ENCODE measurements at places on chromosomes 7 and 10.
A peak's percentile ranks its signal among the peaks of the same experiment; 100 is the strongest.

DNA sequence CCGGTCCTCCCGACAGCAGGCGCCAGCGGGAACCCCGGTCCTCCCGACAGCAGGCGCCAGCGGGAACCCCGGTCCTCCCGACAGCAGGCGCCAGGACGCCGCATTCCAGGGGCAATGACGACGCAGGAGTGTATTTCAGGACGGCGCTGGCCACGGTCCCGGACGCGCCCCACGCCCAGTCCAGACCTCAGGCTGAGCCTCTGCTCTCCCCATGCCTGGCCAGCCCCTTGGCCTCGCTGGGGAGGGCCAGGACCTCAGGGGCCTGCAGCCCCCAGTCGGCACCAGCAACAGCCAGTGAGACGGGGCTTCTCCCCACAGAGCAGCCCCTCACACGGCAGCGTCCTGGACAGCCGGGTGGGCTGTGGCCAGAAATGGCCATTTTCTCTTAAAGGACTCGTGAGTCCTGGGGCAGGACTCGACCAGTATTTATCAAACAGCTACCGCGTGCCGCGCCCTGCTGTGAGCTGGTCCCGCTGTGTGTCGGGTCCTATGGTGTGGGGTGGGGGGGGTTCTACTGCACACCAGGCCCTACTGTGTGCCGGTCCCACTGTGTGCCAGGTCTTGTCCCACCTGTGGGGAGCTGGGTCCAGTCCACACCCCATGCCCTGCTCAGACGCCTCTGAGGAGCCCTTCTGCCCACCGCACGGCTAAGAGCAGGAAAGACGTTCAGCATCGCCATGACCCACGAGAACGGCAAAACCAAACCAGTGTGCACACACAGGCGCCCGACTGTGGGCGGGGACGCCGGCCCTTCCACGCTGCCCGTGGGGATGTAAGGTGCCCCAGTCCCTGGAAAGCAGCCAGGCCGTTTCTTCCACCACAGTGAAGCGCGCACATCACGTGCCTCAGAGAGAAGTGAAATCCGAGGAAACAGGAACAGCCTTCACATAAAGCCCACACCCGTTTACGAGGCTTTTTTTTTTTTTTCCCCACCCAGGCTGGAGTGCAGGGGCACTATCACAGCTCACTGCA is 33.3 kb downstream of the GET4 start:
- peak; percentile 79 for DNase-seq

GRCh38 chr7:1939434-1940401 is 269.6 kb downstream of the ELFN1 start:
- no peak for DNase-seq

GRCh38 chr7:112638675-112639400 is 151.4 kb downstream of the TMEM168 start:
- no peak for DNase-seq

DNA sequence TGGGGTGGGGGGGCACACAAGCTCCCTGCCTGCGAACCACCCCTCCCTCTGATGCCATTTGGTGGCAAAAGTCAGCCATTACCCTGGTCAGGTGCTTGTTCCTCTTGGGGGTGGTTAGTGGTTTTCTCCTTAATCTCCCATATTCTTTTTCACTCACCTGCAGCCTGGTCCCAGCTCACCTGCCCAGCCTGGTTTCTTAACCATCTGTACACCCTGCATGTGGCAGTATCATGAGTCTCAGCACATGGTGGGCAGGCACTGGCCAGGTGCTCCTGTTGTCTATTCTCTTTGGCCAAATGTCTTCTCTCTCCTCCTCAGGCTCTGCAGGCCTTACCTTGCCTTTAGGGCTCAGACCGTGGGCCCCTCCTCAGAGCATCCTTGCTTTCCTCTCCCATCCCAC is 30.5 kb downstream of the OGDH start:
- DNase-seq: no peak

GRCh38 chr7:24602860-24603456 is 29.7 kb downstream of the PALS2 start:
- no peak for DNase-seq

- DNase-seq: no peak
These were observed 14.9 kb downstream of the AFAP1L2 start for GRCh38 chr10:114389426-114389825.

DNA sequence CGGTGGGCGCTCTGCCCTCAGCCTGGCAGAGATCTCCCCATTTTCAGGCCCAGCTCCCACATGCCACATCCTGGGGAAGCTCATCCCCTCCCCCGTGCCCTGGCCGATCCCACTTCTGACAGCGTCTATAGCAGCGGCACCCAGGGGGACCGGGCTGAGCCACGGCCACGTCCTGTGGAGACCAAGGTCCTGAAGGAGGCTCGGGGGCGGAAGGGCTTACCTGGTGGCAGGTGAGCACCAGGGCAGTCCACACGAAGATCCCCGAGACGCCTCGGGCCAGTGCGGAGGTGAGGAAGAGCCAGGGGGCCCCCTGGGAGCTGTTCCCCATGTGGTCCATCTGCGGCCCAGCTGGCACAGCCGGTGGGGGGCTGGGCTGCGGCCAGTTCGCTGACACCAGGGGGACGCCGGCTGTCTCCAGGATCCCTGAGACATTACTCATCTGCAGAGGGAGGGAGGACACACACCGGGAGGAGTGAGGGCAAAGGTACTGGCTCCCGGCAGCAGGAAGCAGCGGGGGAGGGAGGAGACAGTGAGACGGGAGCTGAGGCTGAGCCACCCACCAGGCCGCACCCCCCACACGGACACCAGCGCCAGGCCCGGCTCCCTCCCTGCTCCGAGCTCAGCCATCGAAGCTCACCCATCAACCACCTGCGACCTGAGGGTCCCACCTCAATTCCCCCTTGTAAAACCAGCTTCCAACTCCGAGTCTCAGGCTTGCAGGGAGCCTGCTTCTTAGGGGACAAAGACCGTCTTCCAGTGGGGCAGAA is 776 bp downstream of the TMEM184A start:
- peak; percentile 99 for DNase-seq

- no peak for DNase-seq
These were observed 57.9 kb upstream of the FAM133B start for GRCh38 chr7:92648067-92648466.

DNA sequence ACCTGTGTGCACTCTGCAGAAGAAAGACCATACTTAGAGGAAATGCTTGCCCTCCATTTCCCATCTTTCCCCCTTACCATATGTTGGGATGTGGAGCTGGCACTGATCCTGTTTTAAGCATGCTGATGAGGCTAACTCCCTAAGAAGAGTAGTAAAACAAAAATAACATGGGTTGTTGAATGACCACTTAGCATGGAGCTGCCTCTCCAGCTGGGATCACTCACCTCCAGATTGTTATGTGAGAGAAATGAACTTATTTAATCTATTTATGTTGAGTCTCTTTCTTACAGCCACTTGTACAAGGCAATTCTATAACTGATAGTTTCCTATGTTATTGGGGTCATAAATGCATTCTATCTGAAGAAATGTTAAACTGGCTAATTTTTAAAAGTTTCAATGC is 17.0 kb downstream of the CTTNBP2 start:
- no peak for DNase-seq

- peak; percentile 52 for DNase-seq
These were observed 35.4 kb downstream of the C7orf25 start for GRCh38 chr7:42876182-42877068.

DNA sequence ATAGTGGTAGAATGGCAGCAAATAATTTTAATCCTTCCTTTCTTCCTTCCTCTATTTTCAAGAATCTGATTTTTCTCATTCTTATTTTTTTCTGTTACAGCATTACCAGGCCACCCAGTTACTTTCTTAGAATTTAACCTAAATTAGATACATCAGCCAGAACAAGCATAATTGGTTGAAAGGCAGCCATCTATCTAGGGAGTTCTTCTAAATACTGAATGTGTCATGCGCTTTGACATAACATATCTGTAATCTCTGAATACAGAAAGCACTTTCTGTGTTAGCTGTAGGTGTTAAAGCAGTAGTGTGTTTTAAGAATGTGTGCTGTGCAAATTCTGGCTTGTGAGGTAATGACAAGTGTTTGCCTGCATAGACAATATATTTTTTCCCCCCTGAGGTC is 97.3 kb downstream of the BTRC start:
- no peak for DNase-seq

GRCh38 chr7:2651847-2652735 is 20.3 kb downstream of the TTYH3 start:
- no peak for DNase-seq

Data from HuH-7 (cell line).